Activated T-cell treated with anti-CD3 and anti-CD28 coated beads for 4 hours (primary cell): ENCODE measurements at places on chromosomes 3 and 15.

DNA sequence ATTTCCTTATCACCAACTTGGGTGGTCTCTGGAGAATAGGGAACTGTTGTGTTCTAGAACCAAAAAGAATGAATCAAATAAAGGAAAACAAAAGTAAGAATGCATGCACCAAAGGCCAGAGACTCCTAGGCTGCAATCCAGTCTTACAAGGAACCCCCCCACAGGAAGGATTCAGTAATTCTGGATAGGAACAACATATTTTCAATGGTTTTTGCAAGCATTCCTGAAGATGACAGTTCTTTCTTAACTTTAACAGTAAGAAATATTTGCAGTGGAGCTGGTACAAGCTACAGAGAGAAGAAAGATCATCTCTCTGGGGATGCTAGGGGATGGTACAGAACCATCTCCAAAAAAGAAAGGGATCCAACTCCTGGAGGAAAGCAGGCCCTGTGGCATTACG lies 116.2 kb upstream of the CHRM5 start:
- DNase-seq: no peak

DNA sequence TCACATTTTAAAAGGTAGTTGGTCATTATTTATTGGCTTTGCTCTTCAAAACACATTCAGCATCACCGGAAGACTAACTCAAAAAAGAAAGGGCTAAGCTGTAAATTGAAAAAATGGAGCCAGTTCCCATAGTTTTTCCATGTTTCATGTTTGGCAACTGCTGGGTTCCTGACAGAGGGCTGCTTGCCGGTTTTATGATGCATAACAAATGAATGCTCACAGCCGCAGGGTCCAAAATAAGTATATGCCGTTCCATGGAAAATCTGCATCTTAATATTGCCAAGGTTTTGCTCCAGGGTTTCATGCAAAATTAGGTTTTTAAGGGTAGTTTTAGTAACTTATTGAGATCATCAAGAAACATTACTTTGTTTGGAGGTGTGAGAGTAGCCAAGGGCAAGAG lies 15.8 kb downstream of the SLC12A1 start:
- DNase-seq: no peak

DNA sequence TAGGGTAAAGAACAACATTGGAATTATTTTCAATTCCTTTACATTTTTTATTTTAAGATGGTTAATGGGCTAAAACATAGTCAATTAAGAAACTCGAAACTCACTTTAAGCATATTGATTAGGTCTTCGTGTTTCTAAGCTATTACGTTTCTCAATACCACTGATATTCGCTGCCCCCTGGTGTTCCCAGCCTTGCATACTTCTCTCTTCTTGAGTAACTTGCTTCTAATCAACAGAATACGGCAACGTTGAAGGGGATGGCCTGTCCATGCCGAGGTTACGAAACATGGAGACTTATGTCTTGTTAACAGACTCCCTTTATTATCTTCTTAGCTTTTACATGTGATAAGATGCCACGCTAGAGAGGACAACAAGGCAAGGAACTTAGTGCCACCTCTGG lies 43.6 kb downstream of the ROBO1 start:
- no peak for DNase-seq

GRCh38 chr15:68126396-68126795 lies 72.3 kb downstream of the PIAS1 start:
- no peak for DNase-seq

DNA sequence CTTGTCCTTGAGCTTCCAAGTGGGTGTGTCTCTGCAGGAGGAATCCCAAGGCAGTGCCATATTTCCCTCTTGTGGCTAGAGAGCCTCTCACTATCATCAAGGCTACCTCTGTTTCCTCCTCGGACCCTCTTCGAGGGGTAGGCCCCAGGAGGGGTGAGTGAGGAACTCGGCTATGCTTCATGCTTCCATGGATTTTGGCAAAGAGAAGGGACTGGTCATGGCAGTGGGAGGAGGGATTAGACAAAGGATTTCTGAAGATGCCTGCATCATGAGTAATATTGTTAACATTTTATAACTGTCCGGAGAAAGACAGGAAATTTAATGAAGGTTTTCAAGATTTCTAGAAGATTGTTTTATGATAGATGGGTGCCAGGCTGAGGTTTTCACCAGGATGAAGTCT lies 241.5 kb downstream of the CLSTN2 start:
- DNase-seq: no peak

GRCh38 chr3:23209747-23210487 lies 6.8 kb downstream of the UBE2E2 start:
- DNase-seq: no peak

DNA sequence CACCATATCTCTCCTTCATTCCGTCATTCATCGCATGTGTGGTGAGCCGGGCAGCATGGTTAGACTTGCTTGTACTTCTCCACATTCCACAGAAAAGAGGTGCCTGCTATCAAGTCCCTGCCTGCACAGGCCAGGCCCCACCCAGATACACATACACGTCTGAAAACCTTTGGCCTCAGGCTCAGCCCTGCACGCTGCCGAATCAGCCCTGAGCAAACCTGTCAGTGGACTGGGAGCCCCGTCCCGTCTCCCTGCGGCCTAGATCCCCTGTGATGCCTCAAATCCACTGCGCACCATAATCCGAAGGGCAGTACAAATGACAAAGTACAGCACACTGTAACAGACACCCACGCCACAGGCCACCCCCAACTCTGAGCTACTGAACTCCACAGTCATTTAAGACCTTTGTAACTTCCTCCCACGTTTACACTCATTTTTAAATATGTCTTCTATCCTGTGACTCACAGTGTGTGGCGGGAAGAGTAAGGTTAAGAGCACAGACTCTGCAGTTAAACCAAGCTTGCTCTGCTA lies 67.1 kb downstream of the MB21D2 start:
- peak; percentile 9 for DNase-seq

DNA sequence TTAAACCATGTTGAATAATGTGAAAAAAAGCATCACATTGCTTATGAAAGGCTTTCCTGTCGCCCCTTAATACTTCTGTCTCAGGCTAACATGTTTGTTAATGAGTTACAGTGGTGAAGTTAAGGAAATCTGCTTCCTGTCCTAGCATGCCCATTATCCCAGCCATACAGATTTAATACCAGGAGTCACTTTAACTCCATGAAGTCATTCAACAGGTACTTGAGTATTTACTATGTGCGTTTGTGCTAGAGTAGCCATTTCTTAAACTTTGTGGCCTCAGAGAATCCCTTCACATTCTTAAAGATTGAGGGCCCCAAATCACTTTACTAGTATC lies 10.1 kb upstream of the SETD5 start:
- DNase-seq: no peak

DNA sequence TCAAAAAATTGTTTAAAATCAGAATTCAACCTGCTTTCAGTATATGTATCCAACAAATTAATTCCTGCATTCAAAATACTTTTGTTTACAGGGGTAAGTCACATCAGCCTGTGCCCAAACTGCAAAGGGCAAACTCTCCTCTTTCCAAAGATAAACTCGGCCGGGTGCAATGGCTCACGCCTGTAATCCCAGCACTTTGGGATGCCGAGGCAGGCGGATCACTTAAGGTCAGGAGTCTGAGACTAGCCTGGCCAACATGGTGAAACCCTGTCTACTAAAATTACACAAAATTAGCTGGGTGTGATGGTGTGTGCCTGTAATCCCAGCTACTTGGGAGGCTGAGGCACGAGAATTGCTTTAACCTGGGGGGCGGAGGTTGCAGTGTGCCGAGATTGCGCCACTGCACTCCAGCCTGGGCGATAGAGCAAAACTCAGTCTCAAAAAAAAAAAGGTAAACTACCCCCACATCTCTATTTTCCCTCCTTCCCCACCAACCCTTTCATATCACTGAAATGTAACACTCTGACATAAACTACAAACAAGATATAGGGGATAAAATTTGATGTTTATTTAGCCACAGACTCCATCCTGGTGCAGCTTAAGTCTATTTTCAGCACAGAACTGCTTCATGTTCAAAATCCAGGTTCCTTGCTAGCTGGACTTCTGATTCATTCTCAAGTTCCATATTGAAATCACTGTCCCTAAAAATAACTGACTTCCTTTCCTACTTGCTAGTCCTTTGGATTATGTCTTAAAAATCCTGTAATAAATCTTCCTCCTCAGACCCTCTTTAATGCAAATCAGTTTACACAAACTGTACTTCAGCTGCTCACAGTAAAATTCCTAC lies 15.4 kb downstream of the UBP1 start:
- DNase-seq: no peak

DNA sequence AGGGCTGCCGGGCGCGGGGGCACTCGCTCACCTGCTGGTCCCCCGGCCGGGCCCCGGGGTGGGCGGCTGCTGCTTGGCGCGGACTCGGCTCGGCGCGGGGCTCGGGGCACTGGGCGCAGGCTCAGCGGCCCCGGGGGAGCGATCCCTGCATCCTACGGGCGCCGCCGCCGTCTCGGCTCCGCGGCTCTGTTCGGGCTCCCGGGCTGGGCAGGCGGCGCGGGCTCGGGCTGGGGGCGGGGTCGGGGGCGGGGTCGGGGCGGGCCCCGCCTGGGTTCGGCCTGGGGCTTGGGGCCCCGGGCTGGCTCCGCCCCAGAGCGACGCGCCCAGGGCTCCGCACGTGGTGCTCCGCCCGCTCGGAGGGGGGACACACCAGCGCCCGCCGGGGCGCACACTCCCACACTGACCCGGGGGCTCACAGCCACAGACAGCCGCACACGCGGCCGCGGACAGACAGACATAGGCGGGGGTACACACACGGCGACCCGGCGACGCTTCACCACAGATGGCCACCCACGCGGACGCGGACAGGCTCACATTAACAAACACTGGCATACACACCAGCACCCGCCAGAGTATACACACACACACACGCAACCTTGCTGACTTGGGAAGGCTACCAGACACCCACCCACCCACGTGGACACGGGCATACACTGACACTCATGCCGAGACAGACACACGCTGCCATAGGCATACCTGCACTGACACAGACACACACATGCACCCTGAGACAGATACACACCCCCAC lies at the start of gene SCN5A:
Gene SCN5A (minus strand): TSS at position 188 of the 748 bp plus-strand sequence. CDS start 16,380 bp downstream, outside the sequence.
- DNase-seq: peak; percentile 59

- DNase-seq: no peak
These were observed 143.0 kb upstream of the GALNT15 start for GRCh38 chr3:16031434-16031833.

GRCh38 chr3:71875461-71875947 lies 90.6 kb upstream of the PROK2 start:
- peak; percentile 74 for DNase-seq

DNA sequence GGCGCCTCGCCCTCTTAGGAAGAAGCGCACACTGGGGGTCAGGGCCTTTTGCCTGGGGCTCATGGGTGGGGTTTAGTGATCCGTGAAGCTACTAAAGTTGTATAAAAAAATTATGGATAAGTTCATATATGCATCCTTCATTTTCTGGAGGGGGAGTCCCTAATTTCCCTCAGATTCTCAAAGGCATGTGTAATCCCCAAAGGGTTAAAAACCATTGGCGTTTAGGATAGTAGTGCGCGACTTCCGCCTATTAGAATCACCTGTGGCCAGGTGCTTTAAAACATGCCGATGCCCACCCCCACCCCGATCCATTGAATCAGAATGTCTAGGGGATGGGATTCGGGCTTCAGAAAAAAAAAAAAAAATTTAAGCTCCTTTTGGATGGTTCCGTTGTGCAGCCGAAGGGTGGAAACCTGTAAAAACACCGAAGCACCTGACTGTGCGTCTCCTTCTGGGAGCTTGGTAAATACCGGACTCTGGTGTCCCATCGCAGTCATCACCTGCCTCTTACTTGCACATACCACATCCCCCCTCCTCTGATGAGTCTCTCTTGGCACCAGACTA lies 570 bp downstream of the APH1B start:
- no peak for DNase-seq

DNA sequence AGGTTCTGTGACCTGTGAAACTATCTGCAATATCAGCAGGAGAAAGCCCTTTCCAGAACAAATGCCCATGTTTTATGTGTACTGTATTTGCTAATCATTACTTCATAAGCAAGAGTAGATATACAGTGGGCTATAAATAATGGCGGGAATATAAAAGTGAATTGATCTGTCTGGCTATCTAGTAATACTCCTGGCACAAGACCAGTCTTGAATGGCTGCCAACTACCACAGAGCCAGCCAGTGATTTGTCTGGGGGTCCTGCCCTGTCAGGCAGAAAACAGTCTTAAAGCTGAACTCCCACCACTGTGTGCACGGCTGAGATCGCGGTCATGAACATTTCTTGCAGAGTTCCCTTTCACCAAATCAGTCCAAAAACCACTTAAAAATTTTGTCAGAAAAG lies 176.3 kb downstream of the MEIS2 start:
- DNase-seq: no peak

GRCh38 chr15:33565094-33565493 lies 254.3 kb downstream of the RYR3 start:
- no peak for DNase-seq

DNA sequence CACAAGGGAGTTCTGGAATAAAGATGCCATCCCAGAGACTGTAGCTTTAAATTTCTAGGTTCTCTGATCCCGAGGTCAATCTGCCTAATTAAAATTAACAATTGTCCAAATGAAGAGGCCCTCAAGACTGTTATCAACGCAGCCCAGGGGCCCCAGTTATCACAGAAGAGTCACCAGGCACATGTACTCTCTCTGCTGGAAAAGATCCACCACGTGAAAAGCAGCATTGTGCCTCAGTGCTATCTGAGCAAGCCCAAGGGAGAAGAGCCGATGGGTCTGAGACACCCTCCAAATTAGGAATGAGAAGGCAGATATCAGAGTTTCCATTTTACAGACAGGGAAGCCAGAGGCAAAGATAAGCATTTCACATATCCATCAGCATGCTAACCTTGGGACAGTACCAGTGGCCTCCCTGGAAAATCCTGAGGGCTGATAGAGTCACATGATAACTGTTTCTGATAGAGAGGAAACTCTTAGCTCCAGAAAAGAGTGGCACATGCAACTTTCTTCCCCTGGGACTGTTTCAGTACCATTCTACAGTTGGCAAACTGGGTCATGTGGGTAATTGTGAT lies 55.5 kb downstream of the ITGB5 start:
- no peak for DNase-seq

GRCh38 chr3:39088889-39089288 lies 18.5 kb downstream of the GORASP1 start:
- no peak for DNase-seq

DNA sequence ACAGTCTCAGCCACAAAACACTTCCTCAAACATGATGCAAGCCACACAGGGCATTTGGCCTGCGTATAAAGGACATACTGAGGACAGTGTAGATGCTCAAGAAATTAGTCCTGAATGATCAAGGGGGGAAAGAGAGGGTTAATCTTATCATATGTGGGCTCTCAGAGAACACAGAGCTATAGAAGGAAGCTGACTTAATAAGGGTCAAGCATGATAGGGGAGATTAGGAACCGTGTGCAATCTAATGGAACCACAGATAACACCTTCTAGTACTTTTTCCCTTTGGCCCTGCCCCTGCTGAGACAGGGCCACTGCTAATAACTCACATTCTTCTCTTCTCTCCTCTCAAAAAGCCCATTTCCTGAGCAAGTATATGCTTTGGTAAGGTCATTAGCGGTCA lies 114.1 kb upstream of the ADAMTS9 start:
- no peak for DNase-seq

- no peak for DNase-seq
These were observed 11.1 kb upstream of the MFN1 start for GRCh38 chr3:179336345-179336929.

DNA sequence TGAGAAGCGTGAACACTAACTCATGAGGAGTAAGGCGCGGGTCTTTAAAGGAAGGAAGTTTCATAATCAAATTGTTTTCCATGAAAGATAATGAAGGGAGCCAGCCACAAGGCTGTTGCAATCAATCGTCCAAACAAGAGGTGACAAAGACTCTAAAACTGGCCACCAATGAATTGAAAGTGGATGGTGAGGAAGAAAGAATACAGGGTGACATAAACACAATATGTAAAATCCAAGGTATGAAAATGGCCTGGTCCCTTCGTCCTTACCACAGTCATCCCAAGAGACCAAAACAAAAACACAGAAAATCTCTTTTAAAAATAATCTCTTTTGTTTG lies 12.0 kb downstream of the CD86 start:
- no peak for DNase-seq
